ENCODE measurements at places on chromosomes 4 and X. TPM values are rescaled to one million over a fixed set of nuclear protein-coding genes. Genes with fewer than 3 reads are reported as not detected.

- H3K27me3 ChIP-seq = peaks cover 1% of the 10 kb centered on the region
- H3K27ac ChIP-seq = no peak overlapping the region
- H3K4me1 ChIP-seq = peaks cover 1% of the 10 kb centered on the region
Measured at GRCh38 chr4:120769227-120769626, 153.3 kb downstream of the PRDM5 start.

- H3K4me3 ChIP-seq = no peak overlapping the region
- H3K27me3 ChIP-seq = peaks cover 3% of the 10 kb centered on the region
- H3K27ac ChIP-seq = no peak overlapping the region
- peaks cover 10% of the 10 kb centered on the region for H3K4me1 ChIP-seq
- no peaks in the 10 kb centered on the region for H3K36me3 ChIP-seq
Measured at GRCh38 chrX:8914681-8915080, 113.5 kb upstream of the FAM9A start.

DNA sequence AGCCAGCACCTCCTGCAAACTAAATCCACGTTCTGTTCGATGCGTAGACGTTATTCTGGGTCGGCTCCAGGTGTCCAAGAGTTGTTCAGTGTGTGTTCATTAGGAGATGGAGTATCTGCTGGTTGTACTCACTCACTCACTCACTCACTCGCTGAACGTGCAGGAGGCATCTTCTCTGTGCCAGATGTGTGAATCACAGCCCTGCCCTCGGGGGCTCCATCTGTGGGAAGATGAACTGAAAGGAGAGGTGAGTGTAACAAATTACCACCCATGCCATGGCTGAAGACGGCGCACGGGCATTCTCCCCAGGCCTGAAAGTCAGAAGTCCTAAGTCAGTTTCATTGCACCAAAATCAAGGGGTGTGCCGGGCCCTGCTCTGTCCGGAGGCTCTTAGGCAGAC lies 16.1 kb downstream of the NSG1 start:
- peaks cover 15% of the 10 kb centered on the region for H3K36me3 ChIP-seq
- DNase-seq = no peak
- no peak overlapping the region for H3K27ac ChIP-seq
- peaks cover 9% of the 10 kb centered on the region for H3K27me3 ChIP-seq
- peaks cover 14% of the 10 kb centered on the region for H3K4me1 ChIP-seq
- H3K4me3 ChIP-seq = no peak overlapping the region

The TMPRSS11B gene
- not detected for total RNA-seq
